ENCODE measurements at places on chromosomes 11 and 22.

DNA sequence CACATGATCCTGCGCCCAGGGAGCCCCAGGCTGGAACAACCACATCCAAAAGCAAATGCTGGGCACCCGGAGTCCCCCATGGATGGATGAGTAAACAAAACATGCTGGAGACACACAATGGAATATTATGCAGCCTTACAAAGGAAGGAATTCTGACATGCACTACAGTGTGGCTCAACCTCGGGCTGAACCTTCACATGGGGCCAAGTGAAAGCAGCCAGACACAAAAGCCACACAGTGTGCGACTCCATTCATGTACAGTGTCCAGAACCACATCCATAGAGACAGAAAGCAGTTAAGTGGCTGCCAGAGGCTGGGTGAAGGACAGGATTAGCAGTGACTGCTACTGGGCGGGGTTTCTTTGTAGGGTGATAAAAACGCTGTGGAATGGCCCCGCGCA lies 10.1 kb downstream of the POLR3H start:
- no peak for DNase-seq

DNA sequence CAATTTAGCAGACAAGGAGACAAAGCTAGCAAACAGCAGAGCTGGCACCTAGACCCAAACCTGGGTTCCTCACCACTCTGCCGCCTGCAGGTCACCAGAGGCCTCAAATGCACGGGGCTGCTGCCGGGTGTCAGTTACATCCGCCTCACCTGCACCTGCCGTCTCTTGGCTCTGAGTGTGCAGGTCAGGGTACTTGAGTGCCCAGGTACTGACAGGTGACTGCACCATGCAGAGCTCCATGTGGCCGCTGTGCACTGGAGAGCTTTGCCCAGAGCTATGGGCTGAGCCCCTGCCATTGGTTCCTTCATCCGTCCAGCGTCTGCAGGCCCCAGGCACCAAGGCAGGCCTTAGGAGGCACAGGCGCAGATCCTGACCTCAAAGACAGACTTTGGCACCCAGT lies 35.0 kb downstream of the PDGFB start:
- DNase-seq, result no peak

DNA sequence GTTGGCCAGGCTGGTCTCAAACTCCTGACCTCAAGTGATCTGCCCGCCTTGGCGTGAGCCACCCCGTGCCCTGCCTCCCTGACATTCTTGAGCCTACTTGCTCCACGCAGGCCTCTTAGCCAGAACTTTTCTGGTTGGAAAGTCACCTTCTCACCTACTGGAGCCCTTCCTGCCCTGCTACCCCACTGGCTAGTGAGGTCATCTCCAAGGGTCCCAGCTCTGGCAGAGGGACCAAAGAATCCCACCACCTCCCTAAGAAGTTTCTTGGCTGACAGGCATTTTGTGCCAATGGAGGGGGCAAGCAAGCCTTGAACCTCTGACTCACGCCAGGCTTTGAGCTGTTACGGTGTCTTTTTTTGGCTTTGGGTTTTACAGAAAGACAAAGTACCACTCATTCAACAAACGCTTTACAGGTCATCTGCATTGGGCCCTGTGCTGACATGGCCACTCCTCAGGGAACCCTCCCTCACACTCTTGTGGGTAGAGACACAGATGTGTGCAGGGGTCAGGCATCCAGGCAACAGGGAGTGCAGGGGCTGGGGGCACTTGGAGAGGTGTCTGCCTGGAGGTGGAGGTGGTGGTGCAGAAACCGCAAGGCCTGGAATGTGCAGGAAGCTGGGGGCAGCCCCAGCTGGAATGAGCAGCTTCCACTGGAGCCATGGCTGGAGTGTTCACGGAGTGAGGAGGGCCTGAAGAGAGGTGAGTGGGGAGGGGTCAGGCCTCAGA lies 27.1 kb upstream of the WNT11 start:
- DNase-seq, result no peak

GRCh38 chr11:73158356-73159051 lies 16.4 kb upstream of the FCHSD2 start:
- no peak for DNase-seq

- peak; percentile 44 for DNase-seq
Measured at GRCh38 chr11:65646958-65647701, 9.2 kb downstream of the SIPA1 start.

- DNase-seq, result no peak
Measured at GRCh38 chr11:67396587-67397389, 4.9 kb downstream of the PPP1CA start.

DNA sequence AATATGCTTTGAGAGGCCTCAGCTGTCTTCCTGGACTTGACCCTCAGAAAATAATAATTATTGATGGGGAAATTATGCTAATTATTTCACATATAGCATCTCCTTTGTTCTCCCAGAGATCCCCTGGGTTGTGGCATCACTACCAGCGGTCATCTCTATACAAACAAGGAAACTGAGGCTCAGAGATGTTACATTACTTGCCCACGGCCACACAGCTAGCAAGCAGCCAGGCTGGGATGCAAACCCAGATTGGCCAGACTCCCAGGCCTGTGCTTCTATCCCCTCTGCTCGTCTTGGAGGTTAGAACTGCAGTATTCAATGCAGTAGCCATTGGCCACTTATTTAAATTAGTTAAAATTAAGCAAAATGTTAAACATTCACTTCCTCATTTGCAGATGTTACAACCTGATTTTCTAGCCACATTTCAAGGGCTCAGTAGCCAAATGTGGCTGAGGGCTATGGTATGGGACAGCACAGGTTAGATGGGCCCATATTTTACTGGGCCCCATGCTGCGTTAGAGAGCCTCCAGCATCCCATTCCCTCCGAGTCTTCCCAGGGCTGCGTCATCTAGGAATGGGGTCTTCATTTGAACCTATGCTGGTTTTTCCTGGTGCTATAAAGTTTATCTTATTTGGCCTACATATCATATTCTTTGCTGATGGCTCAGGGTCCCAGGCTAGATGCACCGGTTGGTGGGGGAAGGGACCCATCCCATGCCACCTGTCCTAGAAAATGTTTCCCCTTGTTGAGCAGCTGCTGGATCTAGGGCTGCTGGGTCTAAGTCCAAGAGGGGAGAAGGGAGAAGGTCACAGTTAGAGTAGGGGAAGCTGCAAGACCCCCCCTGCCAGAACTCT lies 2.2 kb downstream of the SLC35C1 start:
- DNase-seq, result no peak

DNA sequence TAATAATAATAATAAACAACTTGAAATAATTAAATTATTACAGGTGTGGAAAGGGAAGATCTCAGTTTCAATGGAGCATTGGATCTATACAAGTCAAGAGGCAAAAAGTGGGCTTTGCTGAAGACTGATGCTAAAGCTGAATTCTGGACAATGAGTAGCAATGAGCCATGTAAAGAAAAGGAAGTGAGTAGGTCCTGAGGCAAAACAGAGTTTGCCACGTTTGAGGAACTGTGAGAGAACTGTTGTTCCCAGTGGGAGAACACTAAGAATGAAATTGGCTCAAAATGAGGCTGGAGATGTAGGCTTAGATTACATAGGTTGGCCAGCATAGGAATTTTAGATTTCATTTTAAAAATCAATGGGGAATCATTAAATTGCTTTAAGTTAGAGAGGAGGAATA lies 33.9 kb upstream of the TEAD1 start:
- no peak for DNase-seq

- DNase-seq, result no peak
Measured at GRCh38 chr11:73085189-73085875, 56.8 kb downstream of the FCHSD2 start.

- no peak for DNase-seq
Measured at GRCh38 chr11:15011776-15012345, 39.7 kb upstream of the CALCA start.

- no peak for DNase-seq
Measured at GRCh38 chr22:40001800-40002577, 7.2 kb downstream of the FAM83F start.

- DNase-seq, result no peak
Measured at GRCh38 chr11:34002420-34002819, 49.1 kb upstream of the CAPRIN1 start.

DNA sequence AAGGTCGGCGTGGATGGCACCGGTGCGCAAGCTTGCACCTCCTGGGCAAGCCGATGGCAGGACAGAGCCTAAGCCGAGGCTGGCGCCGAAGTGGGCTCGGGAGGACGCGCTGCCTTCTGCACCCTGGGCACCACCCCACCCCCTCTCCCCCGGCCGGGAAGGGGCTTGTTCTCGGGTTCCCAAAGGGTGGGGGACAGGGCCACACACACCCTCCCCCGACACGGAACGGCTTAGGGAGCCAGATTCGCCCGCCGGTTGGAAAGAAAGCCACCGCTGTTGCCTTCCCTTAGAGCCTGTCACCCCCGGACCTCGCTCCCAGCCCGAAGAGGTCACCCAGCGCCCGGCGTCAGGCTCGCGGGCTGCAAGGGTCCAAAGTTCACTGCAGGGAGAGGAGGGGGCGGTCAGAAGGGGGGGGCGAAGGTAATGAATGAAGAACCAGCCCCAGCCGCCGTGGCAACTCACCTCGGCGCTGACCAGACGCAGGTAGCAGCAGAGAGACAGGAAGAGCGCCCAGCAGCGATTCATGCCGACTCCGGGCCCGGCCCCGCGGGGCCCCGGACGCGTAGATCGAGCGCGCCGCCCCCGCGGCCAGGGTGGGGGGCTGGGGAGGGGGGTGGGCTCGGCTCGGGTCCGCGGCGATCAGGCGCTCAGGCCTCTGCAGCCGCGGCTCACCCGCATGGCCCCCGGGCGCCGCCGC lies 1.2 kb downstream of the PDGFB start:
- no peak for DNase-seq

GRCh38 chr11:66224226-66224855 lies 44.1 kb upstream of the RAB1B start:
- DNase-seq, result no peak

- no peak for DNase-seq
Measured at GRCh38 chr11:116610190-116610589, 162.6 kb downstream of the BUD13 start.

Measured in substantia nigra (tissue), 51 donors.